ENCODE measurements at places on chromosomes 1 and 21.

DNA sequence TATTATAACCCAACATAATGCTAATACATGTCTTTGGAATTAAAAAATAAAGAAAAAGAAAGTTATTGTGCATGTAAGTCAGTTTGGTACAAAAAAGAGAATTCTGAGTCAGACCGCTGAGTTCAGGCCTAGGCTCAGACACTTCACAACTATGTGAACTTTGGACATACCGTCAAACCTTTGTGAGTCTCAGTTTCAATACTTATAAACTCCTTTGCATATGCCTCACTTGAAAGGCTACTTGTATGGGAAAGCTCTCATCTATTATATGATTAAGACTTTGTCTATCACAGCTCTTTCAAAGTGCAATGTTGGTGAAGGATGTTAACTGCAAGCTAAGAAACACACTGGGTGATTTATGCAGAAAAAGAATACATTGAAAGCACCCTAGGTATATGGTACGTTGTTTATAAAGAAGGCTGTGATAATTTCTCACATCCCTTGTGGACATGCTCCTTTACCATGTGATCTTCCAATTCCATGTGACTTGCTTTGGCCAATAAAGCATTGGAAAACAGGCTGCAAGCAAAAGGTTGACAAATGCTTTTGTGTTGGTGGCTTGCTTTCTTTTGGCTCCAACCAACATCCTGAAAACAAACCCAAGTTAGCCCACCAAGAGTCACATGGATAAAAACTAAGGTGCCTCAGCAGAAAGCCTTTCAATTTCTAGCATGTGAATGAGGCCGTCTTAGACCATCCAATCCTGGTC lies 49.6 kb downstream of the INTS7 start:
- no peak for DNase-seq

- no peak for DNase-seq
These were observed 475 bp upstream of the RPL5 start for GRCh38 chr1:92831368-92831761.

- DNase-seq = no peak
These were observed at the start of gene SLC30A10 for GRCh38 chr1:219927956-219928790. Gene SLC30A10, minus strand, starts transcription at chr1:219928557. Its CDS starts 117 bp downstream, at chr1:219928440.

- peak; percentile 67 for DNase-seq
These were observed 277.3 kb upstream of the FMN2 start for GRCh38 chr1:239814306-239814881.

DNA sequence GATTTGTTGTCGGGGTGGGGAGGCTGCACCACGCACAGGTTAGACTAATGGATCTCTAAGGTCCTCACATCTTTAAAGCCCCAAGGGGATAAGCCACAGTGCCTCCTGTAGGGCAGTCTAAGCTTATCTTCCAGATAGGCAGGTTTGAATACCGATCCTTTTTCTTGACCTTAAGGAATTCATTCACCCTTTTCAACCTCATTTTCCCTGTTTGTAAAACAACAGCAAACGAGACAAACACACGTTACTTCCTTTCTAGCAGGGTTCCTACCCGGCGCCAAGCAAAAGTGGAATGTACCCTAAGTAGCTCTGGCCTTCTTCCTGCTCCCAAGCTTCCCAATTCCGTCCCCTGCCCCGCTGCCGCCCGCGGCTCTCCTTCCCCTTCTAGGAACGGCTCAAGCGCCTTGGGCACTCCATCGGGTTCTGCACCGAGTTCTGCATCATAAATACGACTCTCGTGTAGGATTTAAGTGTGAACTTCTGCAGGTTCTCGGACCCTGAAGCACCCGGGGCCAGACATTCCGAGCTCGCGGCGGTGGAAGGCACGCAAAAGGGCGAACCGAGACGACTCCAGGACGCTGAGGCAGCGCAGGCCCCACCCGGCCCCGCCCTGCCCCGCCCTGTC lies 548 bp upstream of the CDC20 start:
- DNase-seq = peak; percentile 37

DNA sequence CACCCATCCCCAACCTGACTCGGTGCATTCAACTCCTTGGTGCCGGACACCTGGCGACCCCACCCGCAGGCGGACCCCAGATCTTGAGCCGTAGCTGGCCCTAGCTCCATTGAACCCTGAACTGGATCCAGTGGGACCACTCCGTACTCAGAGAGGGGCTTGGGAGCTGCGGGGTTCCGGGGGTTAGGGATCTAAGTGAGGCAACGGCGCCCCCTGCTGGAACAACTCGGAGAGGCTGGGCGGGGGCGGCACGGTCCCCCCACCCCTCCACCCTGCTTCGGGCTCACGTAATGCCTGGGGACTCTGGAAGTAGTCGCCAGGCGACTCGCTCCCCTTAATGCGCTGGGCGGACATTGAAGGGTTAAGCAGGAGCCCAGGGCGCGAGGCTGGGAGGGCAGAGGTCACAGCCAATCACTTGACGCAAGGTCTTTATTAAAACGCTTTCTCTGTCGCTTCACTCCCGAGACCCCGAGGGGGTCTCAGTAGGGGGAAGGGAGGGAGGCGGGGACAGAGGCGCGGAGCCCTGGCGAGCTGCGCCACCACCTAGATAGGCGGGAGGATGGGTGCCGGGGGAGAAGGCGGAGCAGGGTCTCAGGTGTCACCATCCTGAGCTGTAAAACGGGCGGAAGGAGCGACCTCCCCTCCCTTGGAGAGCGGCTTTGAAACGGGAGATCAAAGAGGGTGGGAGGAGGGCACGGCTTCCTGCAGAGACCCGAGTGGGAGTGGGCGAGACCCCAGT lies 704 bp upstream of the CRABP2 start:
- peak; percentile 34 for DNase-seq

DNA sequence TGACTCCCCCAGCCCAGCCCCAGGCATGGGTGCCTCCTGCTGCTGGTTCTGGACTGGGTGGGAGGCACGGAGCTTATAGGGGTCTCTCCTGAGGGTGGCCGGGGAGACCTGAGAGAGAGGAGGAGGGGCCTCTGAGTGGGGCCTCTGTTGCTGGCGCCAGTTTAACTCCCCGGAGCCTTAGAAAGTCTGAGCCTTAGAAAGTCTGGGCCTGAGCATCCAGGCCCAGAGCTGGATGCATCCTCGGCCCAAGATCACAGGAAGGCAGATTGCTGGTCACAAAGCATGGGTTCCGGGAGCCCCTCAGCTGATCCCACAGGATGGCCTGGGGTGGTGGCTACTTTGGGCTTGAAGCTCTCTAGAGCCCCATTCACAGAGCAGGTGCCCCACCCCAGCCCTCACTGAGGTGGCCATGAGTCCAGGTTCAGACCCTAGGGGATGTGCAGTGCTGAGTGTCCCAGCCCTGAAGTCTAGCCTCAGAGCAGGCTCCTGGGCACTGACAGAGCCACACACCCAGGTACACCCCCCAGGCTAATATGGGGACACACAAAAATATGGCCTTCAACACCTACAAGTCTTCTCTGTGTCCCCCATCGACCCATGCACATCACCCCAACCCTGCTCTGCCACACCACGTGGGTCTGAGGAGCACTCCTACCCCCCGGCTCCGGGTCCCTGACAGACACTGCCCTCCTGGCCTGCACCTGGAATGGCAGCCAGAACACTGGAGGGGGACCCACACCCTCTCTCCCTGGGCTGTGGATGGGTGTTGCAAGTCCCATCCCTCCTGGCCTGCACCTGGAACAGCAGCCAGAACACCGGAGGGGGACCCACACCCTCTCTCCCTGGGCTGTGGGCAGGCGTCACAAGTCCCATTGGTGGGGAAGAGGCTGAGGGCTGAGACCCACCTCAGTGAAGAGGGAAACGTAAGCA lies 9.7 kb downstream of the PLA2G2F start:
- DNase-seq = no peak

DNA sequence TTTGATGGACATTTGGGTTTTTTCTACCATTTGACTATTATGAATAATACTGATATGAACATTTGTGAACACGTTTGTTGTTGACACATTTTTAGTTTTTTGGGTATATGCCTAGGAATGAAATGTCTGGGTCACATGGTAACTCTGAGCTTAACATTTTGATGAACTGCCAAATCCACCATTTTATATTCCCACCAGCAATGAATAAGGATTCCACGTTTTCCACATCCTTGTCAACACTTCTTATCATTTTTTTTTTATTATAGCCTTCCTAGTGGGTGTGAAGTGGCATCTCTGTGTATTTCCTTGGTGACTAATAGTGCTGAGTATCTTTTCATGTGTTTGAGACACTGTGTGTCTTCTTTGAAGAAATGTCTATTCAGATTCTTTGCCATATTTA lies 67.6 kb downstream of the RASAL2 start:
- no peak for DNase-seq

DNA sequence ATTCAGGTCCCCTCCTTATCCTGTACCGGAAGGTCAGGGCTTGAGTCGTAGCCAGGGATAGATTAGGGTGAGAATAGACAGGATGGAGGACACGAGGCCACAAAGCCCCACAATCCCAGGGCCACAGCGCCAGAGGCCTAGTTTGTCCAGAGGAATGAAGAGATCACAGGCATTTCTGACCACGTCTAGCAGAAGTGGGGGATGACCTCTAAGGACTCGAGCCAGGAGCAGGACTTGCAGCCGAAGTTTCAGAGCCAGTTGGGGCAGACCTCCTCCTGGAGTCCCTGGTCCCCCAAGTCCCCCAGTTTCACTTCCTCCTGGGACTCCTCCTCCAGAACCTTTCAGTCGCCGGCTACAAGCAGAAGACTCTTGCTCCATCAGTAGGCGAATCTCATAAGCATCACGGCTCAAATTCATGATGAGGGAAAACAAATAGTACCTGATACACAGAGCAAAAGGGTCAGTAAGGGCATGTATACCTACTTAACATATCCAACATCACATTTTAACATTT lies 2.3 kb upstream of the ITGA10 start:
- DNase-seq = no peak

DNA sequence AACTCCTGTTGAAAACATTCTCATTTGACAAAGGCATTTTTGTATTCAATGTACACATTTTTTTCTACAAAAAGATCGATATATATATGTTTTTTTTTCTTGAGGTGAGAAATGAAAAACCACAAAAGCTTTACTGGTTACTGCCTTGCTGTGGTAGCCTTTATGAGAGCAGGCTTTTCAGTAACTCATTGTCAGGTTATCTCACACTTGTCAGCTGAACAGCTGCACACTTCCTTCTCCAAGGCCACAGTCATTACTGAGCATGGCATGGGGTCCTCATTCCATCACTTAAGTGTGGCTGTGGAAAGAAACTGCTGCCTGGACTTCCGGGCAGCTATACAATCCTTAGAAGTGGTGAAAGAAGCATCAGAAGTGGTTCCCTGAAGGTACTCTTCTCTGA lies 169.3 kb upstream of the ZP4 start:
- no peak for DNase-seq

- DNase-seq = no peak
These were observed 86.9 kb downstream of the CD247 start for GRCh38 chr1:167431261-167431908.

DNA sequence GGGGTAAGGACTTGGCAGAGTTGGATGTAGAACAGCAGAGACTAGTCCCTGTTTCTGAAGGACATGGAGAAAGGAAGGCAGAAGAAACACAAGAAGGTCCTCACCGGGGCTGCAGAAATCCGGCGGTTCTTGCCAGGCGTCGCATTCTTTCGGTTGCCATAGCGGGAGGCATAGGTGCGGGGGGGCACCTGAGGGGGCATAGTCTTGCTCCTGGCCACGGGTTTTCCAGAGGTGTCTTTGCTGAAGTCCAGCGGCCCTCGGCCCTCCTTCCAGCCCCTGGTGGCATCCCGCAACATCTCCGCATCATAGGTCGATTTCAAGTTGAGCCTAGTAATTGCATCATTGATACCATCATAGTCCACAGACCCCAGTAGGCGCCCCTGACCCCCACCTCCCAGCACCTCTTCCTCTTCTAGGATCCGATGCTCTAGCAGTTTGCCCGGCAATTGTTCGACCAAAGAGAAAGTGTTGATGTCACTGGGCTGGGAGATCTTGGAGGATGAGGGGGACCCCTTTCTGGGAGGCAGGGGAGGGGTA lies 25.8 kb downstream of the PIK3C2B start:
- no peak for DNase-seq

GRCh38 chr1:14923727-14924452 lies 229.7 kb upstream of the TMEM51 start:
- DNase-seq = peak; percentile 71

- no peak for DNase-seq
These were observed 18.6 kb upstream of the PTPRC start for GRCh38 chr1:198620218-198620617.

DNA sequence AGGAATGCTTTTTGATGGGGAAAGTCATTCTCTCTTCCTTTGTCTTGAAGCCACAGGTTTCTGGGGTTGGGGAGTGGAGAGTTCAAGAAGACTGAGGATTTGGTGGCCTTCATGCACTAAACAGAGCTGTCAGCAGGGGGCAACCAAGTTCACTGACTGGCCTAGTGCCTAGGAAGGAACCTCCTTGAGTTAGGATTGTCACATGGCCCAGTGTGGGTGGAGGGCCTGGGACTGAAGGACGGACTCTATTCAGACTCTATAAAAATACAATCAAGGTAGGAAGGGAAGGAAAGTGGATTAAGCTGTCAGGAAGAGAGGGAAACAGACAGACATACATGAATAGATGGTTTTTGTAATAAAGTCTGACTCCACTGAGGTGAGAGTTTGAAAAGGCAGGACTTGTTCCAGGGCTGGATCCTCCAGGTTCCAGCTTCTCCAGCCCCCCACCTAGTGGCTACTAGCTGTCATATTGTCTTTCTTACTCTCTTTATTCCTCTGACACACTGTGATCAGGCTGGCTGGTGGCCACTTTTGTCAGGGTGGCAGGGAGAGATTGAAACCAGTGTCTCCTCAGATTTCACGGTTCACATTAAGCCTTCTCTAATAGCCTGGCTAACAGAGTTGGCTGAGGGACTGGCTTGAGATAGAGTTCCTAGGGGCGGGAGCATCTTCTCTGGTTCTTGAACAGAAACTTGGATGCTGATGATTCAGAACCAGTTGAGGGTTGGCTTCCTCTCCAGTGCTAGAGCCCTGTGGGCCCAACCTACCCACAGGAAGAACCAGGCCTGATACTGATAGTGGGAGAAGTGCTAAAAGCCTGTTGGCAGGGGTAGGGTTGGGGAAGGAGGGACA lies 4.1 kb upstream of the SH3BGRL3 start:
- DNase-seq = peak; percentile 95

DNA sequence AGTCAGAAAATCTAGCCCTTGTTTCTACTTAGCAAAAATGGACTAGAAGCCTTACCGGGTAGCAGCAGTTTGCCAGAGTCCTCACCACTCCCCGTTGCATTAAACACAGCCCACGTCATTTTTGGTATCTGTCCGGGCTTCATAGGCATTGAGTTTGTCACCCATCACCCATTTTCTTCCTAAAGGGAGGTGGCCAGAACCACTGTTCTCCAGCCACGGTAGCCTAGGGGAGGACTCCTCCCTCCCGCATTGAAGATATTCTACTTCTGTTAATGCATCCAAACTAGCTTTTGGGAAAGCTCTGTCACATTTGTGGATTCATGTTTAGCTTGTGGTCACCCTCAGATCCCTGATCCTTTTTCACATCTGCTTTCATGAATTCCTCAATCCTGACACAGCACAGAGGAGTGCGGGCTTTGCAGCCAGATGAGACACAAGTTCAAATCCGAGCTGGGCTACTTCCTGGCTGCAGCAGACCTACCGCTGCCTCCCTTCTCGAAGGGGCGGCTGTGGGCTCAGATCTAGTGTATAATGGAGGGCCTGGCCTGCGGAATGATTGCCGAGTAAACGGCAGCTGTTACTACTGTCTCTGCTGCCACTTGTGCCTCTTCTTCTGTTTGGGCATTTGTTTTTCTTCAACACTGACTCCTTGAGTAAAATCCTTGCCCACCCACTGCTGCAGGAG lies 63.2 kb upstream of the EFHD2 start:
- DNase-seq = no peak

GRCh38 chr21:42062236-42063022 lies 8.7 kb upstream of the UMODL1 start:
- no peak for DNase-seq

All from IMR-90 (cell line).